ENCODE measurements at places on chromosomes 12 and 14.

DNA sequence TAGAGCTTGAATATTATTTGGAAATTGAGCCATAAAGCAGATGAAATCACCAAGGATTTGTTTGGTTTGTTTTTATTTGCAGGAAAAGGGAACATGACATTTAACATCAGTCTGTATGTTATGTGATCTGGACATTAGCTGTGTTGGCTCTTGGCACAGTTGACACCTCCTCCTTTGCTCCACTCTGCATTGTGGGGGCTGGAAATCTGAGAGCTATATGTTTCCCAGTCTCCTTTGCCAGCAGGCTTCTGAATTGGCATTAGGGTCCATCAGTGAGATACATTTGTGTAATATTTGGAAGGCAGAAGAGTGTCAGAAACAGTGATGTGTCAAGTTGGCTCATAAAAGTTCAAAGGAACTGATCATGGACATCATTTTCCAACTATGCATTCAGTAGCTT is 322.1 kb upstream of the ATP2B1 start:
- DNase-seq = no peak

- no peak for DNase-seq
Measured at GRCh38 chr12:690466-690865, 27.2 kb upstream of the NINJ2 start.

DNA sequence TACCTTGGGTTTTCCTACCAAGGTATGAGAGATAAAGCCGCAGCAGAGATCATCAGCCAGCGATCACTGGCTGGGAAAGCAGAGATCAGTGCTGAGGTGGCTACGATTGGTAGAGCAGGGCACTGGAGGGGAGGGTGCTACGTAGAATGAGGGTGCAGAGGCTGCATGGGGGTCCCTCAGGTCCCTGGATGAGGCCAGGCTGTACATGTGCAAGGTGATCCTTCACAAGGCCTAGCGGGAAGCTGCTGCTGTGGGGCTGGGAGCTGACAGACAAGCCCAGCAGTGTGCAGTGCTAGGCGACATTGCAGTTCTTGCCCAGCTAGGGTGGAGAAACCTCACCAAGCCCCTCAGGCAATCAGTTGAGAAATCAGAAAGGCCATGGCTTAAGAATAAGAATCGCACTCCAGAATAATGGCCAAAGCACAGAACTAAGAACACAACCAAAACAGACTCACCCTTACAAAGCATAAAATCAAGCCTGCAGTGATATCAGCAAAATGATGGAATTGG is 37.2 kb upstream of the GPR132 start:
- DNase-seq = no peak

DNA sequence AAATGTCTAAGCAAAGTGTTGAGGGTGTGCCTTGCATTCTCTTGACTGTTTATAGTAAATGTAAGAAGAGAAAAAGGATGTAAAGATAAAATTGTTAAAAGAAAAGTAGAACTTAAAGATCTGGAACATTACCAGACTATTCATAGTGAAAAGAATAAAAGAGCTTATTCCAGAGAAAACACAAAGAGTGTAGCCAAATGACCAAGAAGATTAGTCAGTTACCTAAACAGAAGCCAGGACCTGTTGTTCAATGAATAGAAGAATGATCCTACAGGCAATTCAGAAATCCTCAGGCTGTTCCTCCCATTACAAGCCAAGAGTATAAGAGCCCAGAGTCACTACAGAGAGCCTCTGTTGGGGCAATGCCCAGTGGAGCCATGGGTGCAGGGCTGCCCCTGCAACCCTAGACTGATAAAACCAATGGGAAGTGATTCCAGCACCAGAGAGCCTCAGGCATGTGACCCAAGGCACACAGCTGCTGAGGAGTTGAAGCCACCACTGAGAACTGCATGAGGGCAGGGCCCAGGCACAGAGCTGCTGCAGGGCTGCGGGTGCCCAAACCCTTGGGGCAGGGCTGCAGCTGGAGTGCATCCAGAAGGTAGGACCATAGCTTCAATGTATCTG is 91.1 kb upstream of the SLC38A4 start:
- no peak for DNase-seq

GRCh38 chr12:108021141-108021540 is 107.9 kb upstream of the WSCD2 start:
- no peak for DNase-seq

DNA sequence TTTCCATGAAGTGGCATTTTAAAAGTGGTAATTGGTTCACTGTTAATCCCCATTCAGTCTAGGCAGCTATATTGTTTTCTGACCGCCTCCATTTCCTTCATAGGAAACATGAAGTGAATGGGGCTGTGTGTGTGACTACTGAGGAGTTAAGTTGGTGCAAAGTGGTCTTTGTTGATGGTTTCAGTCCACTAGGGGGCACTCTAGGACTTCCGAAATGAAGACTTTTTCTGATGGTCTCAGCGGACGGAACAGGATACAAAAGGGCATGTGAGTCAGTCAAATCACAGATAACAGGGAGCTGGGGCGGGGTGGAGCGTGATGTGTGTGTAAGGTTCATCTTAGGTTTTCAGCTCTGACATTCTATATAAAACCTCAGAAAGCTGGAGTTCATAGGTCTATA is 240.1 kb upstream of the OR4E1 start:
- peak; percentile 88 for DNase-seq

Measured in hematopoietic multipotent progenitor cell treated with erythropoietin and hydrocortisone succinate and interleukin-3 and kit ligand, for 8 days (in vitro differentiated cells).